ENCODE measurements at places on chromosomes 6 and 20.

DNA sequence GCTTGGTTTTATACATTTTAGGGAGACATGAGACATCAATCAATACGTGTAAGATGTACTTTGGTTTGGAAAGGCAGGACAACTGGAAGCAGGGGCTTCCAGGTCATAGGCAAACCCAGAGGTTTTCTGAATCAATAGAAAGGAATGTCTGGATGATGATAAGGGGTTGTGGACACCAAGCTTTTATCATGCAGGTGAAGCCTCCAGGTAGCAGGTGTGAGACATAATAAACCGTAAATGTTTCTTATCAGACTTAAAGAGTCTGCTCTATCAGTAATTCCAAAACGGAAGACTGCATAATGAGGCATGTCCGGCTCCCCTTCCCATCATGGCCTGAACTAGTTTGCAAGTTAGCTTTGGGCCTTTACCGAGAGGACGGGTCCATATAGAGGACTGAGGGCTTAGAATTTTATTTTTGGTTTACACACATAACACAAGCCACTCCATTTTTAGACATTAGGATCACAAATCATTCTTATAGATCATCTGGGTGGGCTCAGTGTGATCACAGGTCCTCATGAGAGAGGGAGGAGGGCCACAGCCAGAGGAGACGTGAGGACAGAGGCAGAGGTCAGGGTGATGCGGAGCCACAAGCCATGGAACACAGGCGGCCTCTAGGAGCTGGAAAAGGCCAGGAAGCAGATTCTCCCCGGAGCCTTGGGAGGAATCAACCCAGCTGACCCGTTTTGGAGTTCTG, 10.7 kb upstream of the SERPINB9 start:
- no peak for DNase-seq

DNA sequence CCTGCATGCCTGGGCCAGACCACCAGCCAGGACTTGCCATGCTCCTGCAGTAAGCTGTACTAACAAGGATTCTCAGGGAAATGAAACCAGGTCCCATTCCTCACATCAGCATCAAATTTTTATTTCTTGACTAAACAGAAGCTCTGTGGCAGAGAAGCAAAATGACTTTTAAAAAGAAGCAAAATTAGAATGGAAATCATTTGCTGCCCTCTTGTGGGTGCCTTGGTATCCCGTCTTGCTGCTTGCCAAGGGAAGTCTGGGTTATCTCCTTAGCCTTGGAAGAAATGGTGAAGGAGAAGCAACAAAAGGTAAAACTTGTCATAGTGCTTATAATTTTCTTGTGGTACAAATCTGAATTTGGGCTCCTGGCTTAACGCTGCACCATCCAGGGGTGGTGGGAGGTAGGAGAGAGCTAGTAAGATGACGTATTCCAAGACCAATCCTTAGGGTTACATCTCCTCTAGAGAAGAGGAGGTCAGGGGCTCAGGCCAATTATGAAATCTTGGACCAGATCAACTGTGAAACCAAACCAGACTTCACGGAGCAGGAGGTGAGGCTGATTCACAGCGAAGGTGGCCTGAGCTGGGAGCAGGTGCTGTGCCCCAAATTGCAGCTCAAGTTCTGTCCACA, 107.5 kb downstream of the FAXC start:
- peak; percentile 1 for DNase-seq

GRCh38 chr20:12882832-12883506, 125.8 kb upstream of the SPTLC3 start:
- no peak for DNase-seq

DNA sequence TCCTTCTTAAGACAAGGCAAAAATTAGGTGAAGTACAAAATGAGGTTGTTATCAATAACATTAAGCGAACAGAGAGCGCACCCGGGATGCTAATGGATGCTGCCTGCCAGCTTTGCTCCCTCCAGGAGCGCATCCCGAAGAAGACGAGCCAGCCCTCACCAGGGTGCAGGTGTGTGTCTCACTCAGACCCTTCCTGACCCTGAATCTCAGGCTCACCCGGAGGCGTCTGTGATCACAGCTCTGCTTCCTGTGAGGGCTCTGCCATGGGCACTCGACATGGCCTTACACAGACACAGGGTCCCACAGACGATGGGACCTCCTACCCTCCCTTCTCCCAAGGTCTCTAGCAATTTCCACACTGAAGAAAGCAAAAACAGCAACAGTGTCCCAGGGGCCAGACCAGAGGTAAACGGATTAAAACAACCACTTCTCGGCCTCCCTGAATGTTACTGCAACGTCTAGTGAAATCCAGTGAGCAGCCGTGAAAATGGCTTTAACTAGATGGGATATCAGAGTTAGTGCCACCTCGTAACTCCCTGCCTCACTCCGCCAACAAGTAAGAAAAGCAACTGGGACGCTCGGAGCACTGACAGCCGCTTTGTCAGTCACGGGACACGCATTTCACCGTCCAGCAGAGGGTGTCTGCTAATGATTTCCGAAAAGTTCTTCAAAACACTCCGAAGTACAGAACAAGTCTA, 11.7 kb downstream of the ZBTB46 start:
- DNase-seq = no peak

DNA sequence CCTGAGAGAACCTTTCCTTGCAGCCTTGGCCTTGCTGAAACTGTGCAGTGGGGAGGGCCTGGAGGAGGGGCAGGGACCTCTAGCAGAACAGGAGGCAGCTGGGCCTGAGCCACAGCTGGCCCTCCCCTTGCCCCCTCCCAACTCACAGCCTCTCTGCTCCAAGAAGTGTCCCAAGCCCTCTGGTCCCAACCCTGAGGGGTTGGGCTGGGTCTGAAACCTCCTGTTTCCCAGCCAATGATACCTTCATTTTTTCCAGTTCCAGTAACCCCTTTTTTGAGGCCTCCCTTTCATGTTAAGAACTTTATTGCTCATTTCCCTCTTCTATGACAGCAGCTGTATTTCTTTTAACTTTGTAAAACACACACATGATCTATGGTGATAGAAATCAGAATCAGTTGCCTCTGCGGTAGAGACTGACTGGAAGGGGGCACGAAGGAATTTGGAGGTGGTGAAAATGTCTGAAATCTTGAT, 17.9 kb upstream of the ARMC12 start:
- no peak for DNase-seq

- no peak for DNase-seq
These were observed 3.7 kb downstream of the FAM83C start for GRCh38 chr20:35288325-35289060.

GRCh38 chr6:93403390-93403789, 16.0 kb downstream of the EPHA7 start:
- DNase-seq = no peak

DNA sequence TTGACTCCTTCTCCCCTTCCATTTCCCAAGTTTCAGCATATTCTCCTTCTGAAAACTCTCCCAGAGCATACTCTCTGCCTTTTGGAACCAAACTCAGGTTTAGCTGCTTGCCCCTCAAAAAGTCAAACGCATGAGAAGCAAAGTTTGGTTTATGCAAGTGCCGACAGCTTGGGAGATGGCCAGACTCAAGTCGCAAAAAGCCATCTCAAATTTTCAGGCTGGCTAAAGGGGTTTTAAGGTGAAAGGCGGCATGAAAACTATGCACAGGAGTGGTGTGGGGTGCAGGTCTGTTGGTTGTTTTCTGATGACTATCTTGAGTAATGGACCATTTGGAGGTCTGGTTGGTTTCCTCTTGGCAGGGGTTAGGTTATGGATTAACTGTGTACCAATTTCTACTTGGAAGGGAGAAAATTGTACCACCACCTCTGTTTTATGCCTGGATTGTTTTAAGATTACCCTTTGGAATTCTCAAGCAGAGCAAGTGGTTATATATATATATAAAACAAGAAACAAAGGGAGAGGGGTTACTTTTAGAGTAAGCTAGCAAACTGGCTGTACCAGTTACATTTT, 52.4 kb upstream of the SCGN start:
- no peak for DNase-seq

DNA sequence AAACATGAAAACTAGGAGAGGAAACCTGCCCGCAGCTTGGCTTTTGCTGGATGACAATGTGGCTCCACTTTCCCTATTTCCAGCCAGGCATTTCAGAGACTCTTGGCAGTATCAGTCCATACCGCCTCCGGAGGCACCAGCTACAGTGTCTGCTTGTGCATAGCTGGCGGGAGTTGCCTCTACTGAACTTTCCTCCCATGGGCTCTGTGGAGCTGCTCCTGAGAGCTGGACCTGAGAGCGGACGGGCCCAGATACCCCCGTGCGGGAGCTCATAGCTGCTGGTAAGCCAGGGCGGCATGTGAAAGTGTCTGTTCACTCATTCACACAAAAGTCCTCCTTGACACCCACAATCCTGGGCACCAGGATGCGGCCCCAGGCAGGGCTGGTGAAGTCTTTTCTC, 130.3 kb upstream of the PMEPA1 start:
- no peak for DNase-seq

DNA sequence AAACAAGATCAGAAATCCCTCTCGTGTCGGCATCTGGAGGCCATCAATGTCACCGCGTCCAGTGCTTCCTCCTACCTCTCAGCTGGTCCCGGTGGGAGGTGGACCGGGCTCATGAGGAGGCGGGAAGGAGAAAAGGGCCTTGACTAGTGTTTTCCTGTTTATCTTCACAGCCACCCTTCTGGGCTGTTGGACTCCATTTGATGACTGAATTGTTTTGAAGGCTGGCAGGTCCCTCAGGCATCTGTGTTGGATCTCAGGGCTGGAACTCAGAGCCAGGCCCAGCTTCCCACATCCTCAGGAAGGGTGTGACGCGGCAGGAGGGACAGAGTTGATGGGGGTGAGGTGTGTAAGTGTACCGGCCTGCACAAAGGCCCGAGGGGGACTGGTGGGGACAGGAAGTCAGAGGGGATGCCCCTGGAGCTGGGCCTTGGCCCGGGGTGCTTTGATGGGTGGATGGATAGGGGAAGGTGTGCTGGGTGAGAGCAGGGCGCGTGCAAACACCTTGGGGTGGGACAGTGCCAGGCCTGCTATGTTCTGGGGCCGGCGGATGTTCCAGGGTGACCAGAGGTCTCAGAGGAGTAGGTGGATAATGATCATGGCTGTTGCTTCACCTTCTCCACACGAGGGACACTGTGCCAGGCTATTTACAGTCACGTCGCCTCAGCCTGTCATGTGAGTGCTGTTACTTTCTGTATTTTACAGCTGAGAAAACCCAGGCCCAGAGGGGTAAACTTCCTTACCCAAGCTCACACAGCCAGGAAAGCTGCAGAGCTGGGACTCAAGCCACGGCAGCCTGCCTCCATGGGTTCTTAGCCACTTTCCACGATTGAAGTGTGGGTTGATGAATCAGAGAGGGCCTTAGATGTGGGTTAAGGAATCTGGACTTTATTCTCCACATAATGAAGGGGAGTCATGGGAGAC, 17.9 kb upstream of the CHMP4B start:
- no peak for DNase-seq

- no peak for DNase-seq
These were observed 45.4 kb downstream of the L3MBTL3 start for GRCh38 chr6:130063806-130064205.

DNA sequence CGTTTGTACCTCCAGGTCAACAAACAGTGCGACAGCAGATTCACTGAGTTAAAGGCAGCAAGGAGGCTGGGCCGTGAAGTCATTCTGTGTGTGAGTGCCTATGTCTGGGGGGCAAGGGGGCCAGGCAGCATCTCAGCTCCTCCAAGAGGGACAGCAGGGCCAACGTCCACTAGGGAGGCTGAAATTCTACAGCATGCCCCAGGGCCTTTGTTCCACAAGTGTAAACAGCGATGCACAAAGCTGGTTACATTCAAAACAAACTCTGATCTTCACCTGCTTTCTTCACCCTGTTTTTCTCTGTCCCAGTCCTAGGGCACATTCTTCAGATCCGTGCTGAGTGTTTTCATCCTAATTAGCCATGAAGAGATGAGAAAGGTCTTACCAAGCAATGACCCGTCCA, 41.1 kb downstream of the PXDC1 start:
- no peak for DNase-seq

- DNase-seq = no peak
These were observed 303.0 kb downstream of the FOXC1 start for GRCh38 chr6:1912731-1913130.
